ENCODE measurements at places on chromosomes 6 and 20.

- peak; percentile 82 for DNase-seq
Measured at GRCh38 chr20:63442100-63442493, 30.4 kb downstream of the KCNQ2 start.

- no peak for DNase-seq
Measured at GRCh38 chr6:37537548-37537947, 37.9 kb upstream of the CCDC167 start.

- no peak for DNase-seq
Measured at GRCh38 chr20:38751360-38751976, 3.2 kb downstream of the ACTR5 start.

GRCh38 chr6:166757232-166758135, 130.4 kb upstream of the RPS6KA2 start:
- DNase-seq: no peak

DNA sequence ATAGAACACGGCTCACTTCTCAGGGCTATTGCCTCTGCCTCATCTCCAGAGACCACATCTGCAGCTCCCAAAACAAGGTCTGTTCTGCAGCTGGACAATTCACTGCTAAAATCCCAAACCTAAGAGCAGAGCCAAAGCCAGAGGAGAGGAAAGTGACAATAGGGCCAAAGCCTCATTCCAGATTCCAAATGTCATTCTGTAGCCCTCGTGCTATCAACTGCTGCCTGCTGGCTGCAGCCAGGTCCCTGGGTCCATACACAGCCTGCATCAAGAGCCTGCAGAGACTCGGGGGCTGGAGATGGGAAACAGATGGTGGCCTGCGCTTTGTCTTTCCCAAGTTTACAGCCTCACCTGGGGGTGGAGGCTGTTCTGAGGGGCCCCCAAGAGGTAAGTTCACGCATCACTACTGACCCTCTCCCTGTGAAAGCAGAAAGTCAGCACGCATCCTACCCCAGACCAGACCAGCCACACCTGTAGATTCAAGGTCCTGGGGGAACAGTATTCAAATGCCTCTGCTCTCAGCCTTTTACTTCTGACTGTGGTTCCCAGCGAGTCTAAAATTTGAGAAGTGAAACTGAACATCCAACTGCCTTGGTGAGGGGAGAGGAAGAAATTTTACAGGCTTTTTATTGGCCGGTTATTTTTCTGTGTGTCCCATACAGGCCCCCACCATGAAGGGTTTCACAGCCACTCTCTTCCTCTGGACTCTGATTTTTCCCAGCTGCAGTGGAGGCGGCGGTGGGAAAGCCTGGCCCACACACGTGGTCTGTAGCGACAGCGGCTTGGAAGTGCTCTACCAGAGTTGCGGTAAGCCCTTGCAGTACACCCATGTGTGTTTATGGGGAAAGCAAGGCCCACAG, at the start of gene LY86:
Gene LY86 (plus strand): TSS at position 657 of the 860 bp plus-strand sequence. CDS start 15 bp downstream, at position 672.
- DNase-seq: no peak

All from activated CD8-positive, alpha-beta memory T cell treated with anti-CD3 and anti-CD28 coated beads, Interleukin-2, amount 50 U/mL, for 48 hours (primary cell).